GM23248 (cell line): ENCODE measurements at places on chromosomes 1 and 21. TPM values are rescaled to one million over a fixed set of nuclear protein-coding genes. Genes with fewer than 3 reads are reported as not detected.

- H3K27ac ChIP-seq = peak overlapping the region; percentile 46
- peak; percentile 94 for DNase-seq
- H3K27me3 ChIP-seq = no peaks in the 10 kb centered on the region
- H3K36me3 ChIP-seq = no peaks in the 10 kb centered on the region; the same call in 1 of the 2 replicates
Observed at GRCh38 chr1:203046984-203047630, 20.8 kb downstream of the PPFIA4 start.

DNA sequence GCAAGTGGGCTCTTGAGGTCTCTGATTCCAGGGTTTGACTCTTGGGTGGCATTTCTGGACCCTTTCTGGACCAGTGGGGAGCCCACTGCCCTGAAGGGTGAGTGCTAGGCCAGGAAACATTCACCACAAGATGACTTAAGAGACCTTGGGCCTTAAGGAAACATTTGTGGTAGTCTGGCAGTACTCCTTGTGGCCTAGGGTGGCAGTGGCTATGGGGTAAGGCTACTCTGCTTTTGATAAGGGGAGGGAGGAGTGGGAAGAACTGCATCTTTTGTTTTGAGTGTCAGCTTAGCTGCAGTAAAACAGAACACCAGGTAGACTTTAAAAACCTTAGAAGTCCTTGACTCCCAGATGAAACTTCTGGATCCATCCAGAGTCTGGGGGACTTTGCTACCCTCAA, 529.3 kb upstream of the LRRC7 start:
- no peak overlapping the region for H3K27ac ChIP-seq
- H3K4me3 ChIP-seq = no peak overlapping the region
- no peak for DNase-seq

- no peak for DNase-seq
- no peak overlapping the region for H3K27ac ChIP-seq
- H3K27me3 ChIP-seq = no peaks in the 10 kb centered on the region
Observed at GRCh38 chr1:184406479-184406878, 19.6 kb downstream of the C1orf21 start.

DNA sequence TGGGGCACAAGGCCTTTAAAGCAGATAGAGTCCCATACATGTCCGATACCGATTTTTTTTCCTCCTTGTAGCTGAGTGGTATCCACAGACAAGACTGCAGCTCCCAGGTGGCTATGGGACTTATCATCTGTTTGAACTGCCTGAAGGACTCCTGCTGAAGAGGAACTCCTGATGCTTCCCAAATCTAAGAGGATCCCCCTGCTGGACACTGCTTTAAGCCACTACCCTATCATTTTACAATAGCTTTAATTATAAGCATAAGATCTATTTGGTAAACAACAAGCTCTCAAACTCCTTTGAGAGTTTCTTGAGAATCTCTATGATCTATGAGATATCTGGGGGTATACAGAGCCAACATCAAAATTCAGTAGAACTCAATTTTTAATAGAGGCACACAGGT, 11.7 kb downstream of the NDC1 start:
- H3K4me3 ChIP-seq = no peak overlapping the region
- no peaks in the 10 kb centered on the region for H3K4me1 ChIP-seq
- H3K27me3 ChIP-seq = no peaks in the 10 kb centered on the region
- no peak overlapping the region for H3K27ac ChIP-seq

TRIM58 gene
- not detected in 2 replicates for total RNA-seq

GRCh38 chr1:205396967-205397616, 24.8 kb downstream of the LEMD1 start:
- H3K4me1 ChIP-seq = no peaks in the 10 kb centered on the region
- no peaks in the 10 kb centered on the region for H3K36me3 ChIP-seq
- H3K27me3 ChIP-seq = peaks cover 37% of the 10 kb centered on the region
- no peak overlapping the region for H3K4me3 ChIP-seq
- DNase-seq = peak; percentile 63

CAMK2N1 gene
- total RNA-seq = 37.6 and 38.2 TPM in 2 replicates

SPRR2A gene
- not detected in 2 replicates for total RNA-seq

RNU1-3 gene
- total RNA-seq = under 0.01 TPM in 1 of 2 replicates, not detected in the other

SLC9C2 gene
- total RNA-seq = not detected in 2 replicates

- no peak overlapping the region for H3K27ac ChIP-seq
- DNase-seq = peak; percentile 56
- H3K4me1 ChIP-seq = no peaks in the 10 kb centered on the region
- peaks cover 21% of the 10 kb centered on the region for H3K27me3 ChIP-seq
- H3K4me3 ChIP-seq = no peak overlapping the region
- H3K36me3 ChIP-seq = no peaks in the 10 kb centered on the region
Observed at GRCh38 chr1:4655674-4656532, 1.5 kb downstream of the AJAP1 start.

DNA sequence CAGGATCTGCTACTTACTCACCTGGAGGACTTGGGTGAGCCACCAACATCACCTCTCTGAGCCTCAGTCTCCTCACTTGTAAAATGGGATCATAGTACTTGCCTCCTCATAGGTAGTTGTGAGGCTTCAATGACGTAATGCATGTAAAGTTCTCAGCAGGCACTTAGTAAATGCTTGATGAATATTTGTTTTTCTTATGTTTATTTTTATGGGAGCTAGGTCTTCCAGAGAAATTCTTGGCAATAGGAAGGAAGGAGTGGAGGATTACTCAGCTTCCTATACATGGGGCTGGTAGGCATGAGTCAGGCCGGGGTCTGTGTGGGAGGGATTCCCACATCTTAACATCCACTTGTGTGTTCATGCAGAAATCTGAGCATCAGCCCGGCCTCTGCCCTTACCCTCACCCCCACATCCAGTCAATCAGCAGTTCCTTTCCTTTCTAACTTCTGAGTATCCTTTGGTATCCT, 95.4 kb upstream of the USP24 start:
- peak; percentile 96 for DNase-seq
- peak overlapping the region; percentile 83 for H3K27ac ChIP-seq
- H3K4me1 ChIP-seq = peaks cover 16% of the 10 kb centered on the region
- H3K27me3 ChIP-seq = no peaks in the 10 kb centered on the region
- no peaks in the 10 kb centered on the region for H3K36me3 ChIP-seq

- H3K27me3 ChIP-seq = 0 out of 2 replicates have a peak, but pooled peaks cover 7% of the 10 kb centered on the region
- peaks cover 33% of the 10 kb centered on the region for H3K4me1 ChIP-seq
- DNase-seq = no peak
- no peak overlapping the region for H3K4me3 ChIP-seq
- no peak overlapping the region for H3K27ac ChIP-seq
Observed at GRCh38 chr1:24325587-24326449, 6.7 kb downstream of the GRHL3 start.

DNA sequence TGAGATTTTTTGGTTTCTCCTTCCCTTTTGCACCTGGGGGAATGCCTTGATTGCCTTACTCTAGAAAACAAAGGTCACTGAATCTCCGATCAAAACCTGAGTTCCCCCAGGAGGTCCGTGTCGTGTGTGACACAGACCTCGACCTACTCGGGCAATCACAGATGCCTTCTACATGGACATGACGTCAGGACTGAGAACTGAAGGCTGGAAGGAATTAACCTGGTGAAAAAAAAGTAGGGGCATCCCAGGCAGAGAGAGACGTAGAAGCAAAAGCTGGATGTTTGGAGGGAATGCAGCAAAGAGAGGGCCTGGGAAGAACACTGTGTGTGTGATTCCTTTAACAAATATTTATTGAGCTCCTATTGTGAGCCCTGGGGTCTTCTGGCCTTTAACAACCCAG, 178.0 kb downstream of the PRDM2 start:
- no peak for DNase-seq
- H3K4me3 ChIP-seq = no peak overlapping the region
- H3K27me3 ChIP-seq = no peaks in the 10 kb centered on the region
- no peaks in the 10 kb centered on the region for H3K36me3 ChIP-seq

DNA sequence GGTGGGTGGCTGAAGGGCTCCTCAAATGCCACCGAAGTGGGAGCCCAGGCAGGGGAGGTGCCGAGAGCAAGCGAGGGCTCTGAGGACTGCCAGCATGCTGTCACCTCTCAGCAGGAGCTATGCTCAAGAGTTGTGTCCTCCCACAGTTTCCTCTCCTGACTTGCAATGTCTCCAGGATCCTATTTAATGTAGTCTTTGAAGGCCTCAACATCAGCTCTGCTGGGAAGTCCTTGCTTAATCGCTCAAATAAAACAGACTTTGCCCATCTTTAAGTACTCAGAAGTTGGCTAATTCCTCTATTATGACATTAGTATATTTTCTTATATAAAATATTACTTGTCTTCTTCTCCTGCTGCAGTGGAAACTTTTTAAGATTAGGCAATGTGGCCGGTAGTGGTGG, 154.2 kb upstream of the NRIP1 start:
- H3K4me1 ChIP-seq = peaks cover 28% of the 10 kb centered on the region
- DNase-seq = no peak
- H3K27ac ChIP-seq = no peak overlapping the region
- H3K27me3 ChIP-seq = no peaks in the 10 kb centered on the region
- H3K4me3 ChIP-seq = no peak overlapping the region
- no peaks in the 10 kb centered on the region for H3K36me3 ChIP-seq

GRCh38 chr1:183622884-183623785, 12.4 kb downstream of the ARPC5 start:
- H3K4me1 ChIP-seq = peaks cover 33% of the 10 kb centered on the region
- H3K4me3 ChIP-seq = no peak overlapping the region
- H3K36me3 ChIP-seq = peaks cover 30% of the 10 kb centered on the region
- peak overlapping the region; percentile 44 for H3K27ac ChIP-seq

PHGDH gene
- total RNA-seq = 298 and 346 TPM in 2 replicates
